ENCODE measurements at places on chromosomes 4 and X.

DNA sequence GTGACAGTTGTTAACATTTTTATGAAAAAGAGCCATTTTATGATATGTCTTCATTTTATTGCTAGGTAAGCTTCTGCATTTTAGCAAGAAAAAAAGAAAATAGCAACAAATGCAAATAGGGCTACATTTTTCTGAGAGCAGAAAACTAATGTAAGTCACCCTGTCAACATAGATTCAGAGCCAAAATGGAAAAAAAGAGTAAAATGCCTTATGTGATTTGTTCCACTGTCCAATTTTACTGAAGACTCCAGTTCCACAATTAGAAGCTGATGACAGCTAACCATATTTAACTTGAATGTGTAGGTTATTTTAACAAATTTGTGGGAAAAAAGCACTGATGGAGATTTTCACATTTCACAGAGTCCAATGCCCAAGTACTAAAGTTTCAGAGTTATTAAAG, 772.3 kb downstream of the FAT4 start:
- H3K27ac ChIP-seq = no peak overlapping the region
- no peaks in the 10 kb centered on the region for H3K4me1 ChIP-seq
- no peaks in the 10 kb centered on the region for H3K27me3 ChIP-seq
- H3K36me3 ChIP-seq = no peaks in the 10 kb centered on the region
- H3K4me3 ChIP-seq = no peak overlapping the region
- DNase-seq = no peak

- DNase-seq = no peak
- no peak overlapping the region for H3K27ac ChIP-seq
- H3K27me3 ChIP-seq = no peaks in the 10 kb centered on the region
- H3K4me1 ChIP-seq = no peaks in the 10 kb centered on the region
- H3K4me3 ChIP-seq = no peak overlapping the region
These were observed 88.9 kb downstream of the ZNF674 start for GRCh38 chrX:46456125-46456922.

DNA sequence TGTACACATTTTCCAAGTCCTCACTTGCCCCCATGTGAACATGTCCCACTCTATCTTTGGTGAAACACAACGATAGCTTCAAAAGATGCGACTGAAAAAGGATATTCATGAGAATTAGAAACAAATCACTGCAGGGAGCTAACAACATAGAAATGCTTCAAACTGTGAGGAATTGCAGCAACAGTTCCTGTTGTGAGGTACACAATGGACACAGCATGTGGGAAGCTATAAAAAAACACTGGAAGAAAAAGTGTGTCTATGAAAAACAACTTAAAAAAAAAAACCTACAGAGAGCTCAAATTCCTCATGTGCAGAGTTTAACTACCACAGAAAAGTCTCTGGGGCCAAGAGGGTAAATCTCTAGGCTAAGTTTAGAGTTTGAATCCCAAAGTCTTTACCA, 51.6 kb upstream of the BLTP1 start:
- H3K36me3 ChIP-seq = no peaks in the 10 kb centered on the region
- no peak overlapping the region for H3K27ac ChIP-seq
- H3K27me3 ChIP-seq = no peaks in the 10 kb centered on the region

- peaks cover 93% of the 10 kb centered on the region for H3K36me3 ChIP-seq
- no peaks in the 10 kb centered on the region for H3K27me3 ChIP-seq
- no peak overlapping the region for H3K27ac ChIP-seq
- no peaks in the 10 kb centered on the region for H3K4me1 ChIP-seq
- no peak for DNase-seq
- H3K4me3 ChIP-seq = no peak overlapping the region
These were observed 21.1 kb downstream of the ANXA5 start for GRCh38 chr4:121675715-121676114.

DNA sequence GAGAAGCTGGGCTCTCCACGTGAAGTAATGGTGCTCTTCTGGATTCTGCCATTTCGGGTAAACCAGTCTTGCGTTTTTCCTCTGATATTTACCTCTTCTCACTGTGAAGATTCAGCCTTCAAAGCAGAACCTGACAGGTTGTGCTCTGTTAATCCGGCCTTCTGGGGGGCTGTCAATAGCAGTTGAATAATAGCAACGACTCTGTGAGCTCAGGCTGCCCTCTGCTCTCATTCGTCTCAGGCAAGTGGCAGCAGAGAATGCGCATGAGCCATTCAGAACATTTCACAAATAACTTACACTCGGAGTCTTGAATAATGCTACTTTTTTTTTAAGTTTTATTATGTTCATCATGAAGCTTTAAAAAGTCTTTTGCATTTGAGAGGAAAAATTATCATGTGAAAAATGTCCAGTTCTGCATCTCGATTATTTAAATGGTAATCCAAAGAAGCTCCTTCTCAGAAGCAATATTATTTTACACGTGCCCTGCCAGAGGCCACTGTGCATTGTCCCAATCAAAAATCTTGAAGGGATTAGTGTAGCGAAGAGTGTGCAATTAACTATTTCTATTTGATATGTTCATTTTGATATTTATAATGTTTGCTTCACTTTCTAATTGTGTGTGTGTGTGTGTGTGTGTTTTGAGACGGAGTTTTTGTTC, 354.2 kb upstream of the FAT1 start:
- no peaks in the 10 kb centered on the region for H3K36me3 ChIP-seq
- no peak overlapping the region for H3K27ac ChIP-seq

GRCh38 chr4:926538-926937, 5.6 kb downstream of the GAK start:
- peaks cover 6% of the 10 kb centered on the region for H3K36me3 ChIP-seq
- DNase-seq = peak; percentile 23
- H3K4me1 ChIP-seq = peaks cover 46% of the 10 kb centered on the region
- no peak overlapping the region for H3K27ac ChIP-seq
- no peaks in the 10 kb centered on the region for H3K27me3 ChIP-seq

- peaks cover 20% of the 10 kb centered on the region for H3K4me1 ChIP-seq
- H3K27ac ChIP-seq = peak within 1 kb of the TSS; percentile 7
- H3K27me3 ChIP-seq = no peaks in the 10 kb centered on the region
- H3K36me3 ChIP-seq = no peaks in the 10 kb centered on the region
These were observed at the start of gene UCHL1 for GRCh38 chr4:41256740-41257256. Gene UCHL1, plus strand, starts transcription at chr4:41256928. Its CDS starts 49 bp downstream, at chr4:41256977.

DNA sequence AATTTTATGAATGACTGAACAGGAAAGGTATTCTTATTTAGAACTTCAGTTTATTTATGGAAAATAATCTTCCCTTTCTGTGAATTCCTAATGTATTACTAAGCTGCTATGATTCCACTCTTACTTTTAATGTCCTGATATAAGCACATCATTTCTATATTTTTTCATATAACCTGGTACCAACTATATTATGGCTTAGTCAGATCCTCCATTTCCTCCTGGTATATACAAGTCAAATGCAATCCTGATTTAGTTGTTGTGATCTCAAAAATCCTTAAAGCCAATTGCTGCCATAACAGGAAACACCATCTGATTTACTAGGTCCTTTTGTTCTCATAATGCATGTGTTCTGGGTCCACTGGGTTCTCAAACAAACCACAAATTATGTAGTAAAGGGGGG, 26.8 kb downstream of the TRMT2B start:
- H3K4me1 ChIP-seq = no peaks in the 10 kb centered on the region
- H3K27me3 ChIP-seq = no peaks in the 10 kb centered on the region
- no peak for DNase-seq
- H3K27ac ChIP-seq = no peak overlapping the region
- H3K36me3 ChIP-seq = peaks cover 51% of the 10 kb centered on the region
- H3K4me3 ChIP-seq = no peak overlapping the region

DNA sequence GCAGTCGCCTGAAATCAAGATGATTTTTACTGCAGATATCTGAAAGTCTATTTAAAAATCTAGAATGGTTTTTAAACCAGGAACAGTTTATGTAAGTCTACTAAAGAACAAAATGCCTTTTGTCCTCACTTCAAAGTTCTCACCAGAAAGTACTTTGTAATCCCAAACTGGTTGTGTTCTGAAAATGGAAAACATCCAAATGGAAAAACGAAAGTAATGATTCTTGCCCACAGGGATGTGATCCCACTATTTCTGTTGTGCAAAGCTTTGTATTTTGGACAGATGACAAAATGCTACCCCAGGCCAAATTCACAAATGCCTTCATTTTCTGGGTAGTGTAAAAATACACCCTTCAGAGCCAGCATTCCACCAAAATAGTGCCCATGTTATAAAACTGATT, 265.5 kb upstream of the FTHL17 start:
- DNase-seq = no peak
- H3K27ac ChIP-seq = peak overlapping the region; percentile 37
- no peaks in the 10 kb centered on the region for H3K27me3 ChIP-seq

GRCh38 chr4:166144607-166145006, 271.6 kb downstream of the TLL1 start:
- no peaks in the 10 kb centered on the region for H3K27me3 ChIP-seq
- no peaks in the 10 kb centered on the region for H3K4me1 ChIP-seq
- no peak overlapping the region for H3K4me3 ChIP-seq
- no peak for DNase-seq
- no peaks in the 10 kb centered on the region for H3K36me3 ChIP-seq
- H3K27ac ChIP-seq = no peak overlapping the region

- no peaks in the 10 kb centered on the region for H3K4me1 ChIP-seq
- DNase-seq = peak; percentile 48
- H3K36me3 ChIP-seq = no peaks in the 10 kb centered on the region
- no peaks in the 10 kb centered on the region for H3K27me3 ChIP-seq
These were observed 44.5 kb downstream of the FGFRL1 start for GRCh38 chr4:1055721-1056590.

- H3K27ac ChIP-seq = no peak overlapping the region
- H3K36me3 ChIP-seq = no peaks in the 10 kb centered on the region
- H3K27me3 ChIP-seq = no peaks in the 10 kb centered on the region
- no peak overlapping the region for H3K4me3 ChIP-seq
- no peak for DNase-seq
These were observed 139.9 kb upstream of the ATP6AP2 start for GRCh38 chrX:40440866-40441265.

GRCh38 chrX:129634541-129634940, 20.2 kb downstream of the APLN start:
- no peak overlapping the region for H3K27ac ChIP-seq
- no peak overlapping the region for H3K4me3 ChIP-seq
- H3K27me3 ChIP-seq = no peaks in the 10 kb centered on the region

- no peaks in the 10 kb centered on the region for H3K36me3 ChIP-seq
- no peaks in the 10 kb centered on the region for H3K27me3 ChIP-seq
- DNase-seq = no peak
- H3K27ac ChIP-seq = no peak overlapping the region
These were observed 1166.8 kb downstream of the ADGRL3 start for GRCh38 chr4:62366939-62367338.

DNA sequence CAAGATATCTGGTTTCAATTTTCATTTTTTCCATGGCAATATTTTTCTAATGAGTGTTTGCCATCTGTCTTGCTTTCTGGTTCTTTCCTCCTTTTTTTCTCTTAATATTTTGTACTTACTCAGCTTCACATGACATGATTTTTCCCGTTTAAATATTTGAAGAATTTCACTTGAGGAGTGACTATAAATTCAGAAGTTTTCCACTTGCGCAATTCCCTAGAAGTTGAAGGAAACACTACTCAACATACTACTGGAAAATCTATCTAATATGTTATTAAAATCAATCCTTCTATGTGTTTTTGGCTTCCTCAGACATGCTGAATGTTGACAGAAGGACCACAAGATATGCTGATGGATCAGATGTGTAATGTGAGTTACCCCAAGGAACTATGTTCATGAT, 36.8 kb upstream of the BANK1 start:
- no peak overlapping the region for H3K4me3 ChIP-seq
- no peaks in the 10 kb centered on the region for H3K27me3 ChIP-seq
- H3K36me3 ChIP-seq = no peaks in the 10 kb centered on the region
- DNase-seq = no peak

- no peak for DNase-seq
- H3K27me3 ChIP-seq = no peaks in the 10 kb centered on the region
- no peak overlapping the region for H3K27ac ChIP-seq
These were observed 137.8 kb upstream of the TENM3 start for GRCh38 chr4:182105416-182105815.

DNA sequence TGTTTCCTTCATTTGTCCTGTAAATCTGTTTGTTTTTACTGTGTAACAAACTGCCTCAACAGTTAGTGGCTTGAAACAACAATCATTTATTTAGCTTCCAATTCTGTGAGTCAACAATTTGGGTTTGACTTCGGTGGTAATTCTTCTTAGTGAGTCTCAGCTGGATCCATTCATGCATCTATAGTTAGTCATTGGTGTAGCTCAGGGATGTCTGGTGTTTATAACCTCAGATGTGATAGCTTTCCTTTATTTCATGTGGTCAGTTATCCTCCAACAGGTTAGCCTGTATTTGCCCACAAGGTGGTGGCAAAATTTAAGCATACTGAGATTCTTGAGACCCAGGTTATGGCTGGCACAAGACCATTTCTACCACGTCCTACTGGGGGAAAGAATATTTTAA, 1267.2 kb downstream of the RAPGEF2 start:
- no peaks in the 10 kb centered on the region for H3K36me3 ChIP-seq
- no peak overlapping the region for H3K27ac ChIP-seq
- H3K27me3 ChIP-seq = no peaks in the 10 kb centered on the region
- H3K4me1 ChIP-seq = no peaks in the 10 kb centered on the region
- no peak overlapping the region for H3K4me3 ChIP-seq

GRCh38 chr4:79413032-79413885, 5.2 kb upstream of the GK2 start:
- DNase-seq = no peak
- no peaks in the 10 kb centered on the region for H3K36me3 ChIP-seq
- no peaks in the 10 kb centered on the region for H3K4me1 ChIP-seq

GRCh38 chrX:581720-582298, 48.8 kb upstream of the SHOX start:
- no peaks in the 10 kb centered on the region for H3K27me3 ChIP-seq
- H3K4me3 ChIP-seq = no peak overlapping the region
- DNase-seq = no peak
- H3K4me1 ChIP-seq = no peaks in the 10 kb centered on the region

DNA sequence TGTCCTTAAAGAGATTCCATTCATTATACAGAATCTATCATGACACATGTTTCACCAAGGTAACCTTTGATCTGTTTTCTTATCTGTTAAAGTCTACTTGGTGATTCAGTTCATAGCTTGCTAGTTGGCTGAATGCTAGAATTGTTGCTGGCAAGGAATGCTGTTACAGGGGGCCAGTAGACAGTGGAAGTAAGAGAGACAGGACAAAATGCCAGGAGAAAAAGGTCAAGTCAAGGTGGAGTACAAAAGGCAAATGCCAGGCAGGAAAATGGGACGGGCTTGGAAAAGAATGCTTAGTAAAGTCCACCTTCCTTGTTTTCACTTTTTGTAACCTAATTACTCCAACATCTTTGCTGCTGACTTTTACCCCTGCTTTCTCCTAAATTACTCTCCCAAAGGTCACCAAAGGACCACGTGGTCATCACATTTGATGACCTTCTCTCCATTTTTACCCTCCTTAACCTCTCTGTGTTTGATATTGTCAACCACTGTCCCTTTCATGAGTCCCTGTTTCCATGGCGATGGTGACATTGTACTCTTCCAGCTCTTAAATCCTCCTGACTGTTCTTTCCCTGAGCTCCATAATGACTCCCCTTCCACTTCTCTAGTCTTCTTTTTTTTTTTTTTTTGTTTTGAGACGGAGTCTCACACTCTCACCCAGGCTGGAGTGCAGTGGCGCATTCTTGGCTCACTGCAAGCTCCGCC, 24.5 kb upstream of the TAPT1 start:
- no peaks in the 10 kb centered on the region for H3K27me3 ChIP-seq
- no peak overlapping the region for H3K4me3 ChIP-seq
- H3K27ac ChIP-seq = no peak overlapping the region
- DNase-seq = no peak
- peaks cover 3% of the 10 kb centered on the region for H3K36me3 ChIP-seq

Data from tibial artery (tissue), 4 donors.